ENCODE measurements at places on chromosomes 12 and 14.

DNA sequence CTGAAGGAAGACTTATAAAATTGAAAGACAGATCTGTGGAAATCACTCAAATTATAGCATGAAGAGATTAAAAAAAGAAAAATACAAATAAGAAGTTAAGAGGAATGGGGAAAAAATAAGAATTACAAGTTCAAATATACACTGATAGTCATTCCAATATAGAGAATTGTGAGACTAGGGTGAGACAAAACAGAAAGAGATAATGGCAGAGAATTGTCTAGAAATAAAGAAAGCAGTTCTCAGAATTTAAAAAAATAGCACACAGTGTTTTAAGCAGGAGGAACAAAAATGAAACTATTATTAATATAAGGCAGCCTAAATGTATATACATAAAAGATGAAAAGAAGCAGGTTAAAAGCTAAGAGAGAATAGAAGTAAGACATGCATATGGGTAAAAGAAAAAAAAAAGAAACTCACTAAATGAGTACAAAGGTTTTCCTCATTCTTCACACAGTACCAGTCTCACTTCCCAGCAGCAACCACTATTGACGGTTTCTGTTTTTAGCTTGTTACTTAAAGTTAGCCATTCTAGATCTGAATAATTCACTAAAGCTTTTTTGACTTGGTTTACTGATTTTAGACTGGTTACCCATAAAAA, 31.1 kb downstream of the SLC38A4 start:
- no peak for DNase-seq

DNA sequence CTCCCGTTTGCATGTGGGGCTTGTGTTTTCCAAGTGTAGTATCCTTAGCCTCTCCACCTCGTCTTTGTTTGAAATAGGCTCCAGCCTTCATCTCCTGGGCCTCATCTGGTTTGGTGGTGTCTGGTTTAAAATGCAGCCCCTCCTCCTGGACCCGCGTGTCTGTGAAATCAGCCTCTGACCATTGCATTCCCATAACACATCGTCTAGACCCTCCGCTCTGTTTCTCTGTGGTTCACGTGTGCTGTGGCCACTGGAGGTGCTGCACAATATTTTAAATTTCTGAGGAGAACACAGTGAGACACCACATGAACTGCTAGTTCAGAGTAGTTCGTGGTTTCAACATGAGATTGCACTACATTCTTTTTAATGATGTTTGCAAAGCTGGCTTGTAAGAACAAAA, 35.6 kb downstream of the UBE3B start:
- no peak for DNase-seq

DNA sequence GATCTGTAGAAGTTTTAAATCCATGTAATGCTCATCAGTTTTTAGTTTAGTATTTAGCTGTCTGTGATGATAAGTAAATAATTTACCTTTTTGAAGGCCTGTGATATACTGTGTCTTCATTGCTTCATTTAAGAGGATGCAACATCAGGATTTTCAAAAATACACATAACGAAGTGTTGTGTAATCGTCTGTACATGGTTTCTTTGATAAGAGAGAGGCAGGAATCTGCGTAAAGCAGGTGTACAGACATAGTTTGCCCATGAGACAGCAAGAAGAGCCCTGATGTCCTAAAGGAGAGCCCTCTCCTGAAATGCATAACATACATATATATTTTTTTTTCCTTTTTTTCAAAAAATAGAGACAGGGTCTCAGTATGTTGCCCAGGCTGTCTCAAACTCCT, 44.8 kb downstream of the RASSF3 start:
- DNase-seq, result no peak

DNA sequence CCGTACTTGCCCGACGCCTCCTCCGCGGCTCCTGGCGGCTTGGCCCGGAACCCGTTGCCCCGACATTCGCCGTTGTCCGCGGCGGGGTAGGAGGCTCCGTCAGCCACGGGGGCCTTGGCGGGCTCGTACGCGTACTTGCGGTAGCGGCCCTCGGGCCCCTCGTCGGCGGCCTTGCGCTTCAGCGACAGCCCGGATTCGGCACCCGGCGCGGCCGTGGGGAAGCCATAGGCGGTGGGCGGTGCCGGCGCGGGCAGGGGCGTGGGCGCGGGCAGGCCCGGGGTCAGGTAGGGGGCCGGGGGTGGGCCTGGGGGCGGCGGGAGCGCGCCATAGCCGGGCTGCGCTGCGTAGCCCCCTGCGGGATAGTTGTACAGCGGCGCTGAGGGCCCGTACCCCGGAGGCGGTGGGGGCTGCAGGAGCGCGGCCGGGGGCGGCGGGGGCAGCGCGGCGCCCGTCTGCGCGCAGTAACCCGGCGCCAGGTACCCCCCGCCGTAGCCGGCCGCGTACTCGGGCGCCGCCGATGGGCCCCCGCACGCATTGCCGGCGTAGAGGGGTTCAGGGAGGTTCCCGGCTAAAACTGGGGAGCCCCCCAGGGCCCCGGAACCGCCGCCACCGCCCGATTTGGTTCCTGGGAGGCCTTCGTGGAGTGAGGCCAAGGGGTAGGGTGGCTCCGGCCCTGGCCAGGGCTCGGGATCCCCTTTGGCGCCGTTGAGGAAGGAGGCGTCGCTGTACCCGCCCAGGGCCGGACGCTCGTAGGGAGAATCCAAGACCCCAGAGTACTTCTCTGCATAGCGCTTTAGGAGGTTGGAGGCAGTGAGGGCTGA, 26.9 kb downstream of the FIGNL2 start:
- DNase-seq, result no peak

GRCh38 chr12:28955931-28956330, 193.1 kb upstream of the FAR2 start:
- DNase-seq, result no peak

- no peak for DNase-seq
These were observed 111.0 kb upstream of the PZP start for GRCh38 chr12:9319044-9319841.
